Smooth muscle cell of the pulmonary artery (primary cell): ENCODE measurements at places on chromosomes 6 and 20. TPM values are rescaled to one million over a fixed set of nuclear protein-coding genes. Genes with fewer than 3 reads are reported as not detected.

Gene TXLNB
- total RNA-seq: 0.03 and 0.13 TPM in 2 replicates

Gene NOX3
- total RNA-seq: not detected in 2 replicates

Gene RCAN2
- 0.30 and 2.3 TPM in 2 replicates for total RNA-seq

Gene CTSA
- total RNA-seq: 174 and 186 TPM in 2 replicates

Gene DEFB124
- not detected in 2 replicates for total RNA-seq

Gene MAP3K5
- 21.6 and 30.8 TPM in 2 replicates for total RNA-seq

Gene PGC
- total RNA-seq: not detected in 2 replicates

Gene HLA-DQA2
- total RNA-seq: not detected in 2 replicates

Gene SIRT5
- 6.2 and 7.3 TPM in 2 replicates for total RNA-seq

Gene SLC35D3
- total RNA-seq: not detected in 2 replicates

Gene CALHM4
- 0.20 TPM in 1 of 2 replicates, not detected in the other for total RNA-seq

Gene FAM50B
- 11.1 and 11.7 TPM in 2 replicates for total RNA-seq

Gene TMEM217
- 1.4 and 2.2 TPM in 2 replicates for total RNA-seq

Gene TCF15
- total RNA-seq: not detected in 2 replicates

Gene DEFB127
- not detected in 2 replicates for total RNA-seq

Gene CLIC1
- 417 and 463 TPM in 2 replicates for total RNA-seq

Gene RPS18
- total RNA-seq: 1,733 and 1,914 TPM in 2 replicates

Gene MAFB
- 0.79 and 2.0 TPM in 2 replicates for total RNA-seq

Gene BPIFB2
- total RNA-seq: not detected in 2 replicates

Gene FGD2
- not detected in 2 replicates for total RNA-seq

Gene SLC32A1
- not detected in 2 replicates for total RNA-seq

Gene TMEM151B
- total RNA-seq: not detected in 2 replicates

Gene SS18L1
- 11.7 and 19.4 TPM in 2 replicates for total RNA-seq

Gene AKAP12
- 45.4 and 94.6 TPM in 2 replicates for total RNA-seq

Gene MMP24
- total RNA-seq: 0.98 and 2.0 TPM in 2 replicates

Gene PRICKLE4
- 0.36 TPM in 1 of 2 replicates, not detected in the other for total RNA-seq

Gene PDYN
- not detected in 2 replicates for total RNA-seq

Gene TBPL1
- 25.1 and 33.0 TPM in 2 replicates for total RNA-seq

Gene IL20RA
- total RNA-seq: 0.07 and 0.20 TPM in 2 replicates

Gene TRIM15
- total RNA-seq: not detected in 2 replicates

Gene DEF6
- total RNA-seq: 0.59 and 1.7 TPM in 2 replicates

Gene EEF1A2
- 2.3 and 3.5 TPM in 2 replicates for total RNA-seq

Gene SLC4A11
- total RNA-seq: 0.20 and 1.2 TPM in 2 replicates

Gene STX11
- total RNA-seq: 0.85 and 1.6 TPM in 2 replicates

Gene ID4
- 6.1 and 19.0 TPM in 2 replicates for total RNA-seq

Gene CCN5
- 3.0 and 36.4 TPM in 2 replicates for total RNA-seq

Gene PNPLA1
- total RNA-seq: 0.03 and 0.07 TPM in 2 replicates

Gene CNR1
- total RNA-seq: 0.07 and 0.52 TPM in 2 replicates
